KG1 (cell line): ENCODE measurements at places on chromosomes 4 and X.

GRCh38 chrX:13123857-13124345, 79.5 kb upstream of the FAM9C start:
- DNase-seq = peak; percentile 9

DNA sequence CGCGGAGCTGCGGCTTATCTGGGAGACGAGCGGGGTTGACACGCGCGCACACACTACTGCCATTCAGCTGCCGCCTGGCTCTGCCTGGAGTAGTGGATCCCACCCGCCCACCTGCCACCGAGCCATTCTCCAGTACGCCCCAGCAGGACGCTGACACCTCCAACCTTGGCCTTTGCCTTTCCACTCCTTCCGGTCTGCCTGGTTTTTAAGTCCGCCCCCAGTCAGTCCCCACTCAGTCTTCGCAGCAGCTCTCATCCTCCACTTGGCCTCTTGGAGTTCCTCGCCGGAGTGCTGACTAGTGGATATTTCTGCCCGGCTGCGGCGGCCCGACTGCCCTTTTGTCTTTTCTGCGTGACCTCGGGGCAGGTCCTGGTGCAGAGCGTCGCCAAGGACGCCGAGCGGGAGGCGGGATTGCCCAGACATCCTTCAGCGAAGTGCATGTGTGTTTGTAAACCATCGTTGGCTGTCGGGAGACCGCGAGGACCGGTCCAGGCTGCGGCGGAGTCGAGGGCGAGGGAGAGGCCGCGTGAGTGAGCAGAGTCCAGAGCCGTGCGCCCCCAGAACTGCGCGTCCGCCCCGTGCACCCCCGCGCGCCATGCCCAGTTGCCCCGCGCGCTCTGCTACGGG, 1.1 kb downstream of the SLIT2 start:
- no peak for DNase-seq

- no peak for DNase-seq
These were observed 61.6 kb upstream of the NOCT start for GRCh38 chr4:138953961-138954371.

- no peak for DNase-seq
These were observed 17.5 kb downstream of the GATB start for GRCh38 chr4:151743128-151743854.

- DNase-seq = no peak
These were observed 72.9 kb downstream of the MED28 start for GRCh38 chr4:17687237-17687857.

GRCh38 chrX:111831343-111831742, 44.6 kb upstream of the TRPC5OS start:
- no peak for DNase-seq
